ENCODE measurements at places on chromosomes 1 and 21. TPM values are rescaled to one million over a fixed set of nuclear protein-coding genes. Genes with fewer than 3 reads are reported as not detected.

The PEX14 gene
- 21.3 TPM for total RNA-seq

- peaks cover 3% of the 10 kb centered on the region for H3K4me1 ChIP-seq
- no peaks in the 10 kb centered on the region for H3K36me3 ChIP-seq
- no peak for DNase-seq
- no peak overlapping the region for H3K4me3 ChIP-seq
Observed at GRCh38 chr1:47782414-47783166, 214.6 kb downstream of the TRABD2B start.

The PRAMEF5 gene
- not detected for total RNA-seq

The SPRR1A gene
- total RNA-seq = not detected

DNA sequence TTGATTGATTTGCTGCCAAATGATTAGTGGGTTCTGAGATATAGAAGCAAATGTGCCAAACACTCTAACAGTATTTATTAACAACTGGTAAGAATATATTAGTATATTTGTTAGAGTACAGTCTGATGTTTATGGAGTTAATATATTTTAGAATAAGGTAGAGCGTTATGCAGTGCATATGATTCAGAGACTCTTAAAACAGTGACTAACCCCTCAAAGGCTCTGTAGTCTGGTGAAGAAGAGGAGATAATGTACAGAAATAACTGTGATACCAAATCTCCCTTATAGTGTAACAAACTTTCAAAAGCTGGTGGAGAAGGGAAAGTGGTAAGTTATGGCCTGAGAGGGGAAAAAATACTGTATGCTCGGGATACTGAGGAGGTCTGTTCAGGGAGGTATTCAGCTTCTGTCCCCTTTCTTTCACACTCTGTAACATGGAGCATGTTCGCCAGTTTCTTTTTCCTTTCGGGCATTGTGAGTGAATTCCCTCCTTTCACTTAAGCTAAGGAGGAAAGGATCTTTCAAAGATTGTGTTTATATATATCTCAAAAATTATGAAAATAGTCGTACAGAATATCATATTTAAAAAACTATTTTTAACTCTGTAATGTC, 121.2 kb downstream of the ADGRL2 start:
- no peaks in the 10 kb centered on the region for H3K36me3 ChIP-seq
- H3K27me3 ChIP-seq = no peaks in the 10 kb centered on the region
- peaks cover 58% of the 10 kb centered on the region for H3K4me1 ChIP-seq
- no peak for DNase-seq
- no peak overlapping the region for H3K4me3 ChIP-seq
- no peak overlapping the region for H3K27ac ChIP-seq

DNA sequence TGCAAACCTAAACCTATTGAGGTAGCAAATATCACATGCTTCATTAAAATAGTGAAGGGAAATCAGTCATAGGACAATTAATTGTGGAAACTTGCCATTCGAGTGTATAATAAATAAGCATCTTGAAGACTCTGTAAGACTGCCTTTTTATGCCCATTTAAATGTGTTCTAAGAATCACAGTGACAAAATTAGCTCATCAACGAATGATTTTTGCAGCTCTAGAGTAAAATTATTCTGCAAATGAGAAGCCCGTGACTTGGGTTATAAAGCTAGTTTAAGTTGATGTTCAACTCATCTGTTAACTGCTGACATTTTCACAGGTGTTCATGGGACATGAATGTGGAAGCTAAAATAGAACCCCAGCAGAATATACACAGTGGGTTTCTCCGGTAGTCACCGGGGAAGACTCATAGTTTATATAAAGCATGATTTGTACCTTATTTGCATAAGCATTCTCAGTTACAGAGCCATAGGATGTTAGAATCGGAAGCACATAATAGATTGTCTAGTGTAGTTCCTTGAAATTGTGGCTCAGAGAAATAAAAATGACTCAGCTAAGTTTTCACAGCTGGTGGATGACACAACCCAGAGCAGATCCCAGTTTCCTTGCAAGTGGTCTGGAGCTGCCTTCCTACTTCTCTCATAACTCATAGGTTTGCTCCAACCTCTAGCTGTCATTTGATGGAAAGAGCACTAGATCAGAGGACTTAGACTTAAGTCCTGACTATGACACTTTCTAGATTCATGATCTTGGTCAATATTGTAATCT, 107.3 kb downstream of the UCHL5 start:
- no peaks in the 10 kb centered on the region for H3K27me3 ChIP-seq
- H3K4me1 ChIP-seq = peaks cover 7% of the 10 kb centered on the region
- H3K4me3 ChIP-seq = no peak overlapping the region
- H3K36me3 ChIP-seq = no peaks in the 10 kb centered on the region
- DNase-seq = no peak

The MX2 gene
- 3.3 TPM for total RNA-seq

DNA sequence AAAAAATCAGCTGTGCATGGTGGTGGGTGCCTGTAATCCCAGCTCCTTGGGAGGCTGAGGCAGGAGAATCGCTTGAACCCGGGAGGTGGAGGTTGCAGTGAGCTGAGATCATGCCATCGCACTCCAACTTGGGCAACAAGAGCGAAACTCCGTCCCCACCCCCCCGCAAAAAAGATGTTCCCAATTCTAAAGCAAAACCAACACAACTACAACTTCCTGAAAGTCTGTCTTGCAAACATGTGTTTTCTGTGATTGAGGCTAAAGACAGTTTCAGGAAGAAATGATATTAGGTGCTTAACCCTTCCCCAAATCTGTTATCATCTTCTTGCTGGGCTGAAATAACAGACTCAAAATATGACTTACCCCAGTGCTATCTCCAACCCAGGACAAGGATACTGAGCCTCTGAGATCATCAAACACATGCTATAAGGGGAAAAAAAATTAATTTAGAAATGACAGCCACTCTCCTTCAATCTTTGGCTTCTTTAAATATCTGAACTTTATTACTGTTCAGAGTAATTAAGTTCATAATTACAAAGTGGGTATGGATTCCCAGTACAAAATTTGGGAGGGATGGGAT, 28.5 kb downstream of the SORT1 start:
- DNase-seq = no peak
- H3K4me1 ChIP-seq = no peaks in the 10 kb centered on the region
- H3K27ac ChIP-seq = no peak overlapping the region
- H3K36me3 ChIP-seq = no peaks in the 10 kb centered on the region

The CC2D1B gene
- 9.4 TPM for total RNA-seq

GRCh38 chr1:110098222-110099026, 13.8 kb upstream of the UBL4B start:
- no peak overlapping the region for H3K4me3 ChIP-seq
- no peak overlapping the region for H3K27ac ChIP-seq
- H3K4me1 ChIP-seq = no peaks in the 10 kb centered on the region
- no peaks in the 10 kb centered on the region for H3K36me3 ChIP-seq

The NAV1 gene
- total RNA-seq = 60.7 TPM

DNA sequence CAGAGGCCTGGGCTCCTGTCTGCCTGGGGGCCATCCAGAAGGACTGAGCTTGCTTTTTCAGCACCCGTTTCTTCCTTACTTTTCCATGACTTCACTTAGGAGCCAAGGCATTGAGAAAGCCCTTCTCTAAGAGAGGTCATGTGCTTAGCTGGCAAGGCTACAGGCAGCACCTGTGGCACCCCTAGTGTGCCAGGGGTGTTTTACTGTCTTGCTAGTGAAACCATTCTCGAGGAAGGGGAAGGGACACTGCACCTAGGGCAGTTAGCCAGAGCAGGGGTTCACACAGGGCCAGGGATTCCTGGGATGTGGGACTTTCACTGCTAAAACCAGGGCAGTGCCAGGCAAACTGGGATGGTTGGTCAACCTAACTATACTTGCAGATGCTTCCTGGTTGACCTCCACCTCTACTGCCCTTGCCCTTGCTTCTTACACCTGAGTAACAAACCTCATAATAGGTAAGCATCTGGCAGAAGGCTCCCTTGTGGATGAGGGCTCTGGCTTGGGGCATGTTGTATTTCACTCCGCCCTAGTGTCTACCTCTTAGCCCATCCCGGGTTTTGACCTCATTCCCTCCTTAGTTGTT, 69.2 kb downstream of the NOS1AP start:
- no peaks in the 10 kb centered on the region for H3K36me3 ChIP-seq
- peaks cover 33% of the 10 kb centered on the region for H3K4me1 ChIP-seq
- no peak overlapping the region for H3K27ac ChIP-seq
- H3K4me3 ChIP-seq = no peak overlapping the region
- no peak for DNase-seq

- H3K27ac ChIP-seq = no peak overlapping the region
- H3K27me3 ChIP-seq = peaks cover 18% of the 10 kb centered on the region
- peak overlapping the region; percentile 92 for H3K4me3 ChIP-seq
Observed at GRCh38 chr1:205678286-205679111, 1.8 kb downstream of the SLC45A3 start.

- DNase-seq = no peak
- peaks cover 31% of the 10 kb centered on the region for H3K4me1 ChIP-seq
- H3K27me3 ChIP-seq = peaks cover 69% of the 10 kb centered on the region
- H3K4me3 ChIP-seq = no peak overlapping the region
Observed at GRCh38 chr1:156402331-156403020, 33.5 kb downstream of the RHBG start.

DNA sequence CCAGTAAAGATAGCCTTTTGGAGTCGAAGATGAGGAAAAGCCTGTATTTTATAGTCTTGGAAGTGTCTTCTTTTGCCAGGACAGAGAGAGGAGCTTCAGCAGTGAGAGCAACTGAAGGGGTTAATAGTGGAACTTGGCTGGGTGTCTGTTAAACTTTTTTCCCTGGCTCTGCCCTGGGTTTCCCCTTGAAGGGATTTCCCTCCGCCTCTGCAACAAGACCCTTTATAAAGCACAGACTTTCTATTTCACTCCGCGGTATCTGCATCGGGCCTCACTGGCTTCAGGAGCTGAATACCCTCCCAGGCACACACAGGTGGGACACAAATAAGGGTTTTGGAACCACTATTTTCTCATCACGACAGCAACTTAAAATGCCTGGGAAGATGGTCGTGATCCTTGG, at the start of gene VCAM1:
Gene VCAM1, plus strand, starts transcription at position 253 of the 400 bp plus-strand sequence. Its CDS starts 119 bp downstream, at position 372.
- peaks cover 17% of the 10 kb centered on the region for H3K4me1 ChIP-seq
- no peak within 1 kb of the TSS for H3K27ac ChIP-seq
- H3K27me3 ChIP-seq = no peaks in the 10 kb centered on the region
- no peak within 1 kb of the TSS for H3K4me3 ChIP-seq
- DNase-seq = peak; percentile 66
- H3K36me3 ChIP-seq = no peaks in the 10 kb centered on the region

DNA sequence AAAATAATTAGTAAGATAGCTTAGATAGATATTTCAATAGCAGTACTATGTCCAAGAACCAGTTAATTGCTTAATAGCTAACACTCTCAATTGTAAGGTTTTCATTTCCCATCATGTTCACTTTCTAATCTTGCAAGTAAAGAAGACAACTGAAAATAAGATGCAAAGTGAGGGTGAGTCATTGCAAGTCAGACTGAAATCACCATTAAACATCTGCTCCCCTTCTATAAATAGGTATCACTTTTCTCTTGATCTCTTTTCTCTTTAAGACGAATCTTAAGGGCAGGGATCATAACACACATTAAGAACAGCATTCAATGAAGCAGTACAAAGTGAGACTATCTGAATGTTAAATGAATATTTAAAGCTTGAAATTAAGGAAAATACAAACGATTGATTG, 40.4 kb downstream of the UBR4 start:
- H3K27ac ChIP-seq = no peak overlapping the region
- H3K27me3 ChIP-seq = no peaks in the 10 kb centered on the region
- no peak for DNase-seq
- peaks cover 34% of the 10 kb centered on the region for H3K36me3 ChIP-seq

DNA sequence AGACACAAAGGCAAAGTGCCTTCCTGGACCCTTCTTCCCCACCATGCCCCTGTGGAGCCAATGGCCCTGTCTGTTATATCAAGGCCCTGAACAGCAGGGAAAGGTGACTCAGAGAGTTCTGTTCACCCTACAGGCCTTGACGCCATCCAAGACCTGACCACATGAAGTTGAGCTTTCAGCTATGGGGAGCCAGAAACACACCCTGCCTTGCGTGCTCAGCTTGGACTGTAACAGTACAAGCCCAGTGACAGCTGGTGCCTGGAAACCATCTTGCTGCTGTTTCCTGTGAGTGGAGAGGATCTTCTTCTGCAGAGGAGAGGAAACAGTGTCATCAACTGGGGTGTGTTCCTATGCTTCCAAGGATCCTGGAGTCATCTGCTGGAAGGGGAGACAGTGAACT, 165.0 kb upstream of the IRF2BP2 start:
- peaks cover 21% of the 10 kb centered on the region for H3K4me1 ChIP-seq
- H3K36me3 ChIP-seq = no peaks in the 10 kb centered on the region
- H3K27me3 ChIP-seq = peaks cover 20% of the 10 kb centered on the region
- no peak for DNase-seq
- H3K4me3 ChIP-seq = no peak overlapping the region
- H3K27ac ChIP-seq = no peak overlapping the region

- DNase-seq = no peak
- no peaks in the 10 kb centered on the region for H3K36me3 ChIP-seq
- H3K4me1 ChIP-seq = no peaks in the 10 kb centered on the region
- no peak overlapping the region for H3K4me3 ChIP-seq
Observed at GRCh38 chr1:192005976-192006375, 152.3 kb upstream of the RGS18 start.

The TMEM61 gene
- not detected for total RNA-seq

The OLIG2 gene
- 0.15 TPM for total RNA-seq

GRCh38 chr1:37858931-37859506, 373 bp downstream of the MTF1 start:
- no peak overlapping the region for H3K27ac ChIP-seq
- H3K4me1 ChIP-seq = peaks cover 8% of the 10 kb centered on the region
- H3K36me3 ChIP-seq = peaks cover 7% of the 10 kb centered on the region
- no peaks in the 10 kb centered on the region for H3K27me3 ChIP-seq

DNA sequence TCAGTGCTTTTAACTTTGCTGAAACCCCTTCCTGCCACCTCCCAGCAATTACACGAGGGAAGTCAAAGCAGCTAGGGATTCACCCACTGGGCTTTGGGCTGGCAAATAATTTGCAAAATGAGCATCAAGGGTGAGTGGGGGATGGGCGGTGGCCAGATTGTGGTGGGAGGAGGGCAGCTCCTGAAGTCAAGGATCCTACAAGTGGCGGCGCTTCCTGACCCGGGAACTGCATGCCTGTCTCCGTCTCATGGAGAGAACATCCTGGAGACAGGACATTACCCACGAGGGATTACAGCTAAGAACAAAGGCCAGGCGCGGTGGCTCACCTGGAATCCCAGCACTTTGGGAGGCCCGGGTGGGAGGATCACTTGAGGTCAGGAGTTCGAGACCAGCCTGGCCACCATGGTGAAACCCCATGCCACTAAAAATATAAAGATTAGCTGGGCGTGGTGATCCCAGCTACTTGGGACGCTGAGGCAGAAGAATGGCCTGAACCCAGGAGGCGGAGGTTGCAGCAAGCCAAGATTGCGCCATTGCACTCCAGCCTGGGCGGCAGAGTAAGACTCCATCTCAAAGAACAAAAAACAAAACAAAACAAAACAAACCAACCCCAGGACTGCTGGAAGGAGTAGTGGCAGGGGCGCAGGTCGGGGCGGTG, 12.9 kb downstream of the TTC34 start:
- H3K27ac ChIP-seq = no peak overlapping the region
- no peak overlapping the region for H3K4me3 ChIP-seq
- H3K27me3 ChIP-seq = no peaks in the 10 kb centered on the region
- no peaks in the 10 kb centered on the region for H3K4me1 ChIP-seq
- no peak for DNase-seq

DNA sequence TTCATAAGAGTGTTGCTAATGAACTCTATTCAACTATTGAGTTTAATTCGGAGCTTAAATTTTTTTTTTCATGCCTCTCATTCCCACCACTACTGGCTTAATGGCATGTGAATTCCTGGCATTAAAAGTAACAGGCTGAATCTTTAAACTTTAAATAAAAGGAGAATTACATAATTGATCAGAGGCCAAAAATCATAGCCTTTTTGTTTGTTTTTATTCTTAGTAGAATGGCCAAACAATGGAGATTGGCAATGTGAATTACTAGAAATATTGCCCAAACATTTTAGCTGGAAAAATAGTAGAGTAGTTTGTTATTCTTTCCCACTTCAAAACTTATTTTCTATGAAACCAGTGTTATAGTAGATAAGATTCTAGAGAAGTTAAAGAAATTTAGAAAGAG, 25.1 kb upstream of the PDC start:
- DNase-seq = no peak
- H3K36me3 ChIP-seq = no peaks in the 10 kb centered on the region
- H3K27me3 ChIP-seq = no peaks in the 10 kb centered on the region
- no peak overlapping the region for H3K27ac ChIP-seq
- no peaks in the 10 kb centered on the region for H3K4me1 ChIP-seq
